Left lung (tissue), 14 donors: ENCODE measurements at places on chromosomes 12 and 14. TPM values are rescaled to one million over a fixed set of nuclear protein-coding genes. Genes with fewer than 3 reads are reported as not detected.

Gene TPH2
- polyA plus RNA-seq, result 0.21 TPM

Gene SOX5
- 28.0 TPM for polyA plus RNA-seq

Gene EPYC
- polyA plus RNA-seq, result not detected

Gene GPRC5D
- 0.69 TPM for polyA plus RNA-seq

Gene GPRC5A
- 18.8 TPM for polyA plus RNA-seq

Gene PTPN6
- 20.7 TPM for polyA plus RNA-seq

Gene DCAF5
- 55.5 TPM for polyA plus RNA-seq

Gene GALC
- 29.3 TPM for polyA plus RNA-seq

- no peak for DNase-seq
These were observed 117.3 kb downstream of the MED13L start for GRCh38 chr12:116160231-116160630.

DNA sequence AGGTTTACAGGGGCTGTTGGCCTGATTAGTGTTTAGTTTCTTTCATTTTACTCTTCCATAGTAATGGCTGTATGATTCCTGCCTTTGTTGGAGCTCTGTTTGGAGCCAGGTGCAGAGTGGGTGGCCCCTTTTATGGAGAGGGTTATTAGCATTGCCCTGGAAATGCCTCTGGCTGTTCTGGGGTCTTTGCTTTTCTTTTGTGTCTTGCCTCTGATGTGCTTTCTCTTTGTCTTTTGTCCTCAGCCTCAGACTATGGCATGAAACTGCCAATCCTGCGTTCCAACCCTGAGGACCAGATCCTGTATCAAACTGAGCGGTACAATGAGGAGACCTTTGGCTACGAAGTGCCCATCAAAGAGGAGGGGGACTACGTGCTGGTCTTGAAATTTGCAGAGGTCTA, 6.9 kb downstream of the MLEC start:
- no peak for DNase-seq

DNA sequence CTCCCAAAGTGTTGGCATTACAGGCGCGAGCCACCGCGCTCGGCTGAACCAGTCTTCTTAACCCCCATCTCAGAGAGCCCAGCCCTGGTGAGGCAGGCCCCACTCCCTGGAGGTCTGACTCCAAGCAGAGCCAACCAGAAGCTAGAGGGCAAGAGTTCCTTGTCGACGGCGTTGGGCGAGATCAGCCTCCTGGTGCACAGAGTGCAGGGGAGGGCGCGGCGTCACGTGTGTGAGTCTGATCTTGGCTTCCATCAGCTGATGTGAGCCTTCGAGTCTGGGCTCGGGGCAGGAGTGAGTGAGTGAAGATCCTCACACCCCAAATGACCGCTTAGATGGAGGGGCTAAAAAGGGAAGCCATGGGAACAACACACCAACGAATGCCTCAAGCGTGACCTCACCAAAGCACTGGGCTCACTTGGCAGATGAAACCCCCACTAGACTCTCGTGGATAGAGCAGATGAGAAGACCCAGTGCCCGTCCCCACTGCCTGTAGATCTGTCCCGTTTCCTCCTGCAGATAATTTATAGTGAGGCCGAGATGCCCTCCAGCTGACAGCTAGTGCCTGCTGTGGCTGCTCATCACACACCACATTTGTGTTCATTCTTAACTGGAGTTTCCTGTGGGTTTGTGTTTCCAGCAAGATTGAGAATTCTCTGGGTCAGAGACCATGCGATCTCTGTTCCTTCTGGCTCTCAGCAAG, 28.6 kb upstream of the ADGRD1 start:
- no peak for DNase-seq

DNA sequence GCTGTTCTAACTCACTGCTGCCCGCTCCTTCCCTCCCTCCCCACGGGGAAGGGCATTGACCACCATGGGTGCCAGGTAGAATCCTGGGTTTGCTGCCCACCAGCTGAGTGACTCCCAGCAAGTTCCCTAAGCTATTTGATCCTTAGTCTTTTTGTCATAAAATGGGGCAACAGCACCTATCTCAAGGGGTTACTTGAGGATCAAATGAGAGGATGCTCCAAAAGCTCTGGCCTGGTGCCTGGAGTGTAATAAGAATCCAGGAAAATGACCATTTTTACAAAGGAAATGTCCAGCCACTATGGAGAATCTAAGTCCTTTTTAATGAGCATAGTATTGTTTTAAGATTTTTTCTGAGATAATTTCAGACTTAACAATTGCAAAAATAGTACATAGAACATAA, 61.4 kb upstream of the CMKLR1 start:
- no peak for DNase-seq

DNA sequence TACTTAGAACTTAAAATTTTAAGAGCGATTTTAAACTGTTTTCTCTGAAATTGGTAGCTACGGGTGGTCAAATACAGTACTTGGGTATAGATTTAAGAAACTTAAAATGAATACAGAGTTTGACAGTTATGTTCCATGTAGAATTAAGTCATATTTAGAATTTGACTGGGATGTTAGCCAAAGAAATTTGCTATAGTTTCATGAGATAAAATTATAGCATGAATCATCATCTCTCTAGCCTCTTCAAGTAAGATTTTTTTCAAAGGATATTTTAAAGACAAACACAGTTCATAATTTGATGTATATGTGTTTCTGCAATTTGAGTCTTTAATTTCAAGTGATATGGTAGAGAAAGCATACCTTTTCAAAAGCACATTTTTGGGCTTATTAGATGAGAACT, 41.0 kb downstream of the ZCRB1 start:
- DNase-seq, result no peak

DNA sequence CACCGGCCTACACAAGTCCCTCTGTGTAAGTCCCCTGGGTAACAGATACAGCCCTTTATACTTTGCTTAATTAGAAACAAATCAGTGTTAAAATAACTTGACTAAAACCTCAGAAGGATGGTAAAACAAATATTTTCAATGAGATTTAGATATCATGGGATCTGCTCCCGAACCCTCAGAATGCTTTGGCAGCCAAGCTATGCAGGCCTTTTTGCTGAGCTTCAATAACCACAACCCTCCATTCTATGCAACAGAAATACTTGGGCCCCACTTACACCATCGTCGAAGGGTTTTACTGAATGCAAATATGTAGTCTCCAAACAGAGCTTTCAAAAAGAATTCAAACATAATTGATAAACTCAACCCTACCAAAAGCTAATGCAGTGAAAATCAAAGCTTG, 29.3 kb upstream of the PITPNM2 start:
- DNase-seq, result no peak
